ENCODE measurements at places on chromosomes 6 and 20.

- DNase-seq: peak; percentile 93
These were observed 201.3 kb upstream of the BTBD3 start for GRCh38 chr20:11716239-11716944.

DNA sequence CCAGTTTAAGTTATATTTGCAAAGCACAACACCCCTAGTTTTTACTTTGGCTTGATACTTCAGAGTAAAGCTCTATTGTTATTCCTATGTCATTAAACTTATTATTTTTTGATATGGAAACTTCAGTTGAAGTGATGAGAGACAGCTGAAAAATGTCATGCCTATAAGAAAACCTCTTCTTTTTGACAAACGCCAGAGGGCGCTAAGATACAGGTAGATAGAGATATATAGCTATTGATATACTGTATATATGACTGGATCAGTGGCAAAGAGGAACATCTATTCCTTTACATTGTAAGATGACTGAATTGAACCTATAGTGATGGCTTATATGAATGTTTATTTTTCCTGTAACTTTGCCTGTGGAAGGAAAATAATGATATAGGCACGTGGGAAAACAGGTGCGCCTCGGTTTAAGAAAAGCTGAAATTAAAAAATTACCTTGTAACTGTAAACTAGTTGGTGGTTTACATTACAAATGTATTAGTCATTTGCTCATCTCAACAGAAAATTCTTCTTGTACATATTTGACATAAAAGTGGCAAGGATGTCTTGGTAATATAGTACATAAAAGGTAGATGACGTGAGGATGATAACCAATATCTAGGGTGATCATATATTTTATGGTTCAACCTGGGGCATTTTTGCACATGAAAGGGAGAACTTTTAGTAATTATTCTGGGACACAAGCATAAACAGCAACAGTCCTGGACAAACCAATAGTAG is 74.1 kb downstream of the LAMA4 start:
- DNase-seq: peak; percentile 90

- DNase-seq: no peak
These were observed 50.5 kb upstream of the PAK5 start for GRCh38 chr20:9889270-9889981.

DNA sequence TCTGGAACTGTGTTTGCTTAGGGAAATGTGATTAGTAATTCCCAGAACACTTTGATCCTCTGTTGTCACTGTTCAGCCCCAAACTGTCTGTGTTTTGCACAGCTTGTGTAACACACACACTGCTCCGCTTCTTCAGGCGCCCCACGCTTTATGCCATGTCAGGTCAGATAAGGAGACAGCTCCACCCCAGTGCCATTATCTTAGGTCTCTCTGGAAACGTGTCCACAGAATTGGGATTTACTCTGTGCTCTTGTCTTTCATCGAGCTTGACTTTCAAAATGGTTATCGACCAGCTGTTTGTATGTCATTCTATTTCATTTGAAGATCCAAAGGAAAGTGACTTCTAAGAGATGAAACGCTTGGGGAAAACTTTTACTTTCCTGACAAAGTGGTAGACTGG is 106.4 kb upstream of the SSTR4 start:
- no peak for DNase-seq

DNA sequence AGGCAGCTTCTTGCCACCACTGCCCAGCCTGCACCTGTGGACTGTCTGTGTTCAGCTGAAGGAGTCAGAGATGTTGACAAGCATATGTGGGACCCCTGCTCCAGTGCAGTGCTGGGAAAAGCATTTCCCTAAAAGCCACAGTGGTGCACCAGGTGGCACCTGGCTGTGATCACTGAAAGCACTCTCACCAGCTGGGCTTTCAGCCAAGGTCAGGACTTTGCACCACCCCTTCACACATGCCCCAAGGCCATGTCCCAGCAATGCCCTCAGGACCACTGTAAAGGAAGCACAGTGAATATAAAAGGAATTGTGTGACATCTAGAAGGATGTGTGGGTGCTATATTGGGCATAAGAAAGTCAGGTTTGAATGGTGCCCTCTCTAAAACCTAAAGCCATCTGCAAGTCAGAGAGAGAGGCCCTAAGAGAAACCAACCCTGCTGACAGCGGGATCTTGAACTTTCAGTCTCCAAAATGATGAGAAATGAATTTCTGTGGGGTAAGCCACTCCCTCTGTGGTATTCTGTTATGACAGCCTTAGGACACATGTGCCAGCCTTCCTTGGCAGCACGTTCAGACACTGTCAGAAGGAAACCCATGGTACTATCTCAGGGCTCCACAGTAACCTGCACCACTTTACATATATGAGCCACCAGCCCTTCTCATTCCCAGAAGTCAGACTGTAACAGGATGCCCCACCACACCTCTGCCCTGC is 30.7 kb downstream of the CBLN4 start:
- DNase-seq: no peak

DNA sequence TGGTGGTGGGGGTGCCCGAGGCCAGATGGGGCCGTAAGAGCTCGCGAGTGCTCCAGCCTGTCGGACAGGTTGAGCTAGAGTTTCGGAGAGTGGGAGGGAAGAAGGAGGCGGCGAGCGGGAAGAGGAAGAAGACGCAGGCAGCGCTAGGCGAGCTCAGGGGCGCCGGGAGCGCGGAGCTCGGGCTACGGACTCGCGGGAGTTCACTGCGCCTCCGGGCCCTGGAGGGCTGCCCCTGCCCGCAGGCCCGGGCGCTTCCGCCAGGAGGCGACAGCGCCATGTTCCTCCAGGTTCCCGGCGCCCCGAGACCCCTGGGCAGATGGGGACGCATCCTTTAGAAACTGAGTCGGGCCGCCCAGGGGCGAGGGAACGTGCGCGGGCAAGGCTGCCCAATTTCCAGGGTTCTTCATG is 984 bp downstream of the TFAP2C start:
- DNase-seq: peak; percentile 86

- peak; percentile 65 for DNase-seq
These were observed 55.6 kb downstream of the SLX4IP start for GRCh38 chr20:10490706-10491105.

GRCh38 chr6:3330199-3330598 is 71.5 kb downstream of the PSMG4 start:
- DNase-seq: no peak

- DNase-seq: peak; percentile 12
These were observed 640 bp downstream of the NFS1 start for GRCh38 chr20:35698298-35699126.

GRCh38 chr20:2672446-2672845 is 8.4 kb upstream of the IDH3B start:
- no peak for DNase-seq

GRCh38 chr6:28567506-28567905 is 41.8 kb downstream of the GPX5 start:
- no peak for DNase-seq

GRCh38 chr6:5439749-5440148 is 178.4 kb downstream of the FARS2 start:
- DNase-seq: no peak

- DNase-seq: no peak
These were observed 8.9 kb downstream of the DSP start for GRCh38 chr6:7550433-7550801.

- no peak for DNase-seq
These were observed 78.3 kb downstream of the RPP40 start for GRCh38 chr6:4925580-4925979.

GRCh38 chr20:44075950-44076232 is 111.1 kb downstream of the JPH2 start:
- DNase-seq: no peak

DNA sequence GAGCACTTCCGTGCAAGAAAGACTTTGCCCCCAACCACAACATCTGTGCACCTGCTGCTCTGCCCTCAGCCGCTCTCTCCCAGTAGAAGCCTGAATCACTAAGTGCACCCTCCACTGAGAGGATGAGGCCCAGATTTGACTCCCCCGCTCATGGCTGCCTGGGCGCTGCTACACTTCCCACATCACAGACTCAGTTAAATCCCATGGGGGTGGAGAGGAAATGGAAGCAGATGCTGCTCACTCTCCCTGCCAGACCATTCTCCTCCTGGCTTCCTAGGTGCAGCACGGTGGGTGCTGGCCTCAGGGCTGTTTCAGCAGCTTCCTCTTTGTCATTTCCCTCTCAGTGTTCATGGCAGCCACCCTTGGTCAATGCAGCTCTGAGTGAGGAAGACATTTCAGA is 4.8 kb downstream of the CST5 start:
- no peak for DNase-seq

- peak; percentile 51 for DNase-seq
These were observed 28.2 kb upstream of the KCNB1 start for GRCh38 chr20:49510562-49511122.

GRCh38 chr6:103672169-103672568 is 1187.5 kb downstream of the HACE1 start:
- DNase-seq: peak; percentile 1

Measured in fibroblast of skin of scalp (primary cell).